ENCODE measurements at places on chromosomes 7 and 10.
A peak's percentile ranks its signal among the peaks of the same experiment; 100 is the strongest.

GRCh38 chr10:43069579-43069978 lies 7.3 kb upstream of the RET start:
- DNase-seq: no peak

DNA sequence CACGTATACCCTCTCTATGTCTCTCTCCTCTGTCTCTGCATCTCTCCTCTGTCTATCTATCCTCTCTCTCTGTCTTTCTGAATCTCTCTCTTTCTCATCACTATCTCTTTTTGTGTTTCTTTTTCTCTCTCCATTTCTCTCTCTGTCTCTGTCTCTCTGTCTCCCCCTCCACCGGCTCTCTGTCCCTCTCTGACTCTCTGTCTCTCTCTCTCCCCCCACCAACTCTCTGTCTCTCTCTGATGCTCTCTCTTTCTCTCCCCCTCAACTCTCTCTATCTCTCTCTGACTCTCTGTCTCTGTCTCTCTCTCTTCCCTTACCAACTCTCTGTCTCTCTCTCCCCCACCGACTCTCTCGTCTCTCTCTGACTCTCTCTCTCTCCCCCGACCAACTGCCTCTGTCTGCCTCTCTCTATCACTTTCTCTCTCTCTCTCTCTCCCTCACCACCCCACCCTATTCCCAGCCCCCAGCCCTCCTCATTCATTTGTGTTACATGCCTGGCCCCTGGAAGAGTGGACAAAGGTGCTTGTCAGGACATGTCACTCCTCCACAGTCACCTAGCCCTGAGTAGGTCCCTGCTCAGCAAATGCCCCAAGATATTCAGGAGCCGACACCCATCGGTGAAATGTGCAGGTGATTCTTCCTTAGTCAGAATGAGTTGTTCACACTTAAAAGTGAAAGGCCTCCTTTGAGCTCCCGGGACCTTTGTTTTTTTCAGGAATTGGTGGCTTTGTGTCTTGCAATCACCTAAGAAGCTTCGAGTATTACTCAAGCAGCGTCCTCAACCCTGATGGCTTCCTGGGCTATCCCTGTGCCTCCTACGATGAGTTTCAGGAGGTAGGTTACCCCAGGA lies 13.6 kb downstream of the PNLIPRP2 start:
- DNase-seq: no peak

GRCh38 chr7:156932006-156932405 lies 17.5 kb upstream of the NOM1 start:
- DNase-seq: no peak

GRCh38 chr10:11017570-11018431 lies at the start of gene CELF2:
Gene CELF2 (plus strand): TSS chr10:11017872. CDS start chr10:11018090, 218 bp downstream.
- DNase-seq: no peak

DNA sequence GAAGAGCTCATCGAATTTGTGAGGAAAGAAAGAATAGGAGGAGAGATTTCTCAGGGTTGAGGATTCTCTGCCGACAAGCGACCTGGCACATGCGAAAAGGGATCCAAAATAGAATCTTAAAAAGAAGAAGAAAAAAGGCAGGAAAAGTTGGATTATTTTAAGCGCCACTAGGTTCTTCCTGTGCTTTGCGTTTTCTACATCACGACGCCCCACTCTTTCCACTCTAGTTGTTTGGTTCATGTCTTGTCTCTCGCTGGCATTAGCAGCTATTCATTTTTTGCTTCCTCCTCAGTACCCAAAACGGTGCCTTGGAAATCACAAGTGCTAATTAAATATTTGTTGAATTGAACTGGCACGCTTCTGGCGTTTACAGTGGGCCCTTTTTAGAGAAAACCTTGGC lies 674 bp upstream of the FRA10AC1 start:
- DNase-seq: peak; percentile 2

DNA sequence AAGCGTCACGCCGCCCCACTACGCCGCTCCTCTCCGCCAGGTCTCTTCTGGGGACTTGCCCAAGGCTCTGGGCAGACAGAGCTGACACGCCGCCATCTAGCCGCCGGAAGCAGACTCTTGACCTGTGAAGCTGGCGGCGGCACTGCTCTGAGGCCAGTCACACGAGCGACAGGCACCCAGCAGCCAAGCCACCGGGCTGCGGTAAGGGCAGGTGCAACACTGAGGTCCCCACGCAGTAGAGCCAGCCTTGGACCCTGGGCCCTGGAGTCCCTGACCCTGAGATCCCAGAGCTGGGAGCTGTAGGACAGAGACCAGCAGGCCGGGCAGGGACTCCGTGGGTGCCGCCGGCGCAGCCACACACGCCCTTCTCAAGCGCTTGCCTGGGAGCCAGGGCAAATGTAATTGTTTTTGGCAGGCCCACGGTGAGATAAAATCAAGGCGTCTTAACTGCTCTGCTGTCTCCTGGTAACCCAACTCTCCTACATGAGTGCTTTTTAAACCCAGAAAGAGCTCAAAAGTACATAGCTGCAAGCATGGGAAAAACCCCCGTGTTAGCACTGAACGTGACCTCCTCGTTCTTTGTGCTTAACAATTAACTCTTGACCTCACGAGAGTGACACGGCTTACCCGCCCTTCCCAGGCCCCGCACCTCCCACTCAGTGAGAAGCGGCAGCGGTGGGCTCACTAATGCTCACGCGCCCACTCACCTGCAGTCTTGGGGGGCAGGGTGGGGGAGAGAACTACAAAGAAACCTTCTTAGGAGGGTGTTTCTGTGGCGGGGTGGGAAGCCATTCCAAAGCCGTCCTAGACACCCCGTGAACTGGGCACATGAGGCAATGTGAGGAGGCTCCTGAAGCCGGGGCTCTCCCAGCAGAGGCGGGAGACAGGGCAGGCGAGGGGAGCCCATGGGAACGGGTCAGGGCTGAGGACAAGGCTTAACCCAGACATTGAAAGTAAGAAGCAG lies 8.5 kb downstream of the GPER1 start:
- no peak for DNase-seq

DNA sequence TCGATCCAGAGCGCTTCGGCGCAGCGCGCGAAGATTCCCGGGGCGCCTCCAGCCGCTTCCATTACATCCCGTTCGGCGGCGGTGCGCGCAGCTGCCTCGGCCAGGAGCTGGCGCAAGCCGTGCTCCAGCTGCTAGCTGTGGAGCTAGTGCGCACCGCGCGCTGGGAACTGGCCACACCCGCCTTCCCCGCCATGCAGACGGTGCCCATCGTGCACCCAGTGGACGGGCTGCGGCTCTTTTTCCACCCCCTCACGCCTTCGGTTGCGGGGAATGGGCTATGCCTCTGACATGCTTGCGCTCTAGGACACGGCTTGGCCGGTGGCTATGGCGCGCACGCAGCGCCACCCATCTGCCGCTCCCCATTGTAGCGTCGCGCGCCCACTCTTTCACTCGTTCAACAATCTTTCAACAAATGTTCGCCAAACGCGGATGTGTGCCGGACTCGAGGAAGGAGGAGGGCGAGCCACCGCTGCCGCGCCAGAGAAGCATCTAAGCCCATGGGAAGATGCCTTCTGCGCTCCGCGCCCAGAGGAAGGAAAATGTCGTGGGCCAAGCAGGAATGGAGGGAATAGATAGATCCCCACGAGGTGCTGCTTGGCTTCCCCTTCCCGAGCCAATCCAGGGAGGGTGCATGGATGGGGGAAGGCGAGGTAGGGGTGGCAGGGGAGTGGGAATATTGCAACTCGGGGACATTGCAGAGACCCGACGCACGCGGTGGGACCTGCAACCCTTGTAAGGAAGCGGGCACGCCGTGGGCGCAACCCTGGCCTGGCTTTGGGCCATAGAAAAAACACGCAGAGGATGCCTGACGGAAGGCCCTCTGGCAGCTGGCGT lies 5.1 kb upstream of the CYP26A1 start:
- peak; percentile 16 for DNase-seq

DNA sequence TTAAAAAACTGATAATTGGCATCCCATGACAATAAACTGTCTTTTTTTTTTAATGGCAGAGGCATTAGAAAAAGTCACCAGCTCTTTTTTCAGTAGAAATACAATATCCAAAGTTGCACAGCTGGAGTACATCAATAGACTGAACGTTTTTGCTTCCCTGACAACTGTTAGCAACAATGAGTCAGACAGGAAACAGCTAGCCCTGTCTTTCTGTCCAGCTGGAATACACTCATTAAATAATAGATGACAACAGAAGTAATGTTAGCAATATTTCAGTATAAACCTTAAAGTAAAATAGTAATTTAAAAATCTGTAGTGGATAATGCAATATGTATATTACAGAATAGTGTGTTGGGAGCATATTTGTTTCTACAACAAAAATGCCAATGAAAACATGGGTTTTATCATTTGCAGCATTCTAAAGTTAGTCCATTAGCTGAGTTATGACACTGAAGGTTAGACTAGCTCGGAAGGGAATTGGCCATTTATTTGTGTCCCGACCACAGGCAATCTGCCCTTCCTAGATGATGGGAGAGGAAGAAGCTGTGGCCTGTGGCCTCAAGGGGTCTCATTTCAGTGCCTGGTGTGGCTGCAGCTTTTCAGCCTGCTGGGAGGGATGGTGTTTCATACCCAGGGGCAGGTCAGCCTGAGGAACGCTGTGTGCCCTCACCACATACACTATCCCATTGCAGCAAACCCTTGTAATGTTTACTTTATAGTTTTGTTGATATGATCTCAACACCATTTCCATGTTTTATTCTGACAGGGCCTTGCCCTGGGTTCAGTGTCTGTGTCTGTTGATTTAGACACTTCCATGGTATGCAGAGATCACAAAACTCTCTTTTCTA lies 173.3 kb downstream of the SLC16A9 start:
- peak; percentile 82 for DNase-seq

GRCh38 chr7:103823084-103823483 lies 166.4 kb downstream of the RELN start:
- DNase-seq: no peak

DNA sequence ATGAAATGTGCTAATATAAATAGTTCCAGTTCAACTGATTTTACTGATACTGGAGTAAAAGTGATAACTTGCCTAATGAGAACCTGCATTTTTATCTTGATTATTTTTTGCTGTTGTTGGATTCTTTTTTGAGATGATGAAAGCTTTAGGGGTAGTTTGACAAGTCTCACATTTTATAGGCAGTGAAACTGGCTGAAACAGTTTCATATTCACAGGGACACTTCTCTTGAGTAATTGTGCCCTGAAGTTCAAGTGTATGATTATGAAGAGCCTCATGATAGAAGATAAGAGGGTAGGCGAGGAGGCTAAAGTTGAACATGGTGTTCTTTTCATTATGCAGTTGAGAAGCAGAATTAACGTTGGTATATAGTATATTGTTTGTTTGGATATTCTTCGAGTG lies 5.1 kb downstream of the AUTS2 start:
- no peak for DNase-seq

DNA sequence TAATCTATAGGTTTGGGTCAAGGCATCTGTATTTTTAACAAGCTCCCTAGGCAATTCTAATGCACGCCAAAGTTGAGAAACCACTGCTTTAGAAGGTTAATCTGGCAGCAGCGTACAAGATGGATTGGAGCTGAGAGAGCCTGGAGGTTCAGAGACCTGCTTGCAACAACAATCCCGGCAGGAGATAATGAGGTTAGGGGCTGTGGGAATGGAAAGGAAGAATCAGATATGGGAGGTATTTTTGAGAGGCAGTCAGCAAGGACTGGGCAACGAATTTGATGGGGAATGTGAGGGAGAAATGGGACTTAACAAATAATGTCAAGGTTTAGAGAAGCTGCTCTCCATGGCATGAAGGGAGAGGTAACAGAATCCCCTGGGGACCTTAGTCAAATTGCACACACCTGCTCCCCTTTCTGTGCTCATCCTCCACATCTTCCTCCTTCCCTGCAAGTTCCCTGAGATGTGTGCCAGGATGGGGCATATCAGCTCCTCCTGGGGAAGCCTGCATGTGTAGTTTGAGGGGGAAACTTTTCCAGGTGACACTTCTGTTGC lies 731.0 kb upstream of the GALNT17 start:
- DNase-seq: no peak

DNA sequence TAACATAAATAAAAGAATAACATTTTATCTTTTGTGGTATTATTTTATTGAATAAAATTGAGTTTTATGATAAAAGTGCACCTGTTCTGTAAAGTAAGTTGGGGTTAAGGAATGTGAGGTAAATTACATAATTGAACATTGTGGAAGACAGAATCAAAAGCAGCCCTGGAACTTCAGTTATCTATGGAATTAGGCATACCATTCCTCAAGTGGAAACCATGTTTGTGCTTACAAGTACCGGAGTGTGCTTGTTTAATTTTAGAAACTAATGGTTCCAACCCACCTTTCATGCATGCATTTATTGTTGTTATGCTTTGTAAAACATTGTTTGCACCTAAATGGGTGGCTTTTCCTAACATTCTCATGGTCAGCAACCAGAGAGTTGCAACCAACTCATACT lies 28.0 kb downstream of the RBM17 start:
- DNase-seq: no peak

GRCh38 chr10:62560201-62560819 lies 186.1 kb downstream of the ZNF365 start:
- DNase-seq: peak; percentile 94

DNA sequence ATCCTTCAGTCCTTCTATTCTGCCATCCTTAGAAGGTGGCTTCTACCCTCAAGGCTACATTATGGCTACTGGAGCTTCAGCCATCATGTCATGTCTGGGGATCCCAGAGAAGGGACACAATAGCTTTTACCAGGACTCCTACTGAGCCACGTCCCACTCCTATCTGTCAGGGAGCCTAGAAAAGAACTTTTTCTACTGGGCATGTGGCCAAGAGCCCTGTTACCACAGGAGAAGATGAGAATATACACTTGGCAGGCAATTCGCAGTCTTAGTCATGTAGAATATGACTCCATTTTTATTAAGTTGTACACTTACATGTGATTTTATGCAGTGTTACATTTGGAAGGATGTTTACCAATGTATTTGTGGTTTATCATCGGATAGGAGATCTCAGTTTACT lies 64.6 kb upstream of the KCNMA1 start:
- peak; percentile 94 for DNase-seq

GRCh38 chr10:84184517-84184916 lies 9.8 kb upstream of the CDHR1 start:
- DNase-seq: no peak

DNA sequence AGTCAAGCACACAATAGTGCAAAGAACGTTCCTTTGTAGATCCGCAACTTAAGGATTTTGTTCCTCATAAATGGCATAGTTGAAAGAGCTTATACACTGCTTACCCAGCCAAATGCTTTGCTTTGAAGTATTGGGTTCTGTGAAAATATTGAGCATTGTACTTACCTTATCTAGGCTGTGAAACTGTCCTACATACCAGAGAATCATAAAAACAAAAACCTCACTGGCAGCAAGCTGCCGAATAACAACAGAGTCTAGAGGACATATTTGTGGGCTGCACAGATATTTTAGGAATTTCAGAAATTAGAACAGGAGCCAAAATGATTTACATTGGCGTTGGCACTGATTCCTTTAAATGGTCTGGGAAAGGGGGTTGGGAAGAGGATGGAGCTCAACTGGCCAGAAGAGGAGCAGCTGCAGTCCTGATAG lies 174.8 kb downstream of the RTKN2 start:
- peak; percentile 96 for DNase-seq

DNA sequence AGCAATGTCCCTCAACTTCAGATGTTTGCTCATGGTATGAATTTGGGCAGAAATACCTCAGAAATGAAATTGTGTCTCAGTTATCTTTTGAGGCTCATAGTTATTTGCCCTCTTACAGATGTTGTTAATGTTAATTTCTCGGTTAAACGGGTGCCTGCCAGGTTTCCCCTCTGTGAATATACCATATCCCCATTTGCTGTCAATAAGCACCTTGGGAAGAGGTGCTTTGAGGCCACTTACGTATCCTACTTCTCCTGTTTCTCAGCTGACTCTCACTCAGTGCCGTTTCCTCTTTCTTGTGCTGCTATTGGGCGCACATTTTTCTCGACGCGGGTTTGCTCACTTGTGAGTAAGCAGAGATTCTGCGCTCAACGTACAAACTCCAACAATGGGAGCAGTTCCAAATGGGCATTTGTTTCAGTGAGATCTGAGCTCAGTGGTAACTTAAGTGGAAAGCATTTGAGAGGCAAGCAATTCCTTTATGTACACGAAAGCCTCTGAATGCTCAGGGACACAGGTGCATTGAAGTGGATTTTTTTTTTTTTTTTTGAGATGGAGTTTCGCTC lies 34.8 kb upstream of the JAKMIP3 start:
- no peak for DNase-seq

Data from fibroblast of upper back skin (primary cell).